ENCODE measurements at places on chromosomes 3 and 15. TPM values are rescaled to one million over a fixed set of nuclear protein-coding genes. Genes with fewer than 3 reads are reported as not detected.

MESP2 gene
- not detected for total RNA-seq

LTF gene
- total RNA-seq: 0.41 TPM

SLC28A1 gene
- total RNA-seq: not detected

ANKRD63 gene
- total RNA-seq: 2.0 TPM

GOLGA8G gene
- not detected for total RNA-seq

OIP5 gene
- 2.4 TPM for total RNA-seq

TMEM207 gene
- total RNA-seq: not detected

Measured in frontal cortex (tissue), 4 donors.